NAMALWA (cell line): ENCODE measurements at places on chromosomes 16 and 17.

DNA sequence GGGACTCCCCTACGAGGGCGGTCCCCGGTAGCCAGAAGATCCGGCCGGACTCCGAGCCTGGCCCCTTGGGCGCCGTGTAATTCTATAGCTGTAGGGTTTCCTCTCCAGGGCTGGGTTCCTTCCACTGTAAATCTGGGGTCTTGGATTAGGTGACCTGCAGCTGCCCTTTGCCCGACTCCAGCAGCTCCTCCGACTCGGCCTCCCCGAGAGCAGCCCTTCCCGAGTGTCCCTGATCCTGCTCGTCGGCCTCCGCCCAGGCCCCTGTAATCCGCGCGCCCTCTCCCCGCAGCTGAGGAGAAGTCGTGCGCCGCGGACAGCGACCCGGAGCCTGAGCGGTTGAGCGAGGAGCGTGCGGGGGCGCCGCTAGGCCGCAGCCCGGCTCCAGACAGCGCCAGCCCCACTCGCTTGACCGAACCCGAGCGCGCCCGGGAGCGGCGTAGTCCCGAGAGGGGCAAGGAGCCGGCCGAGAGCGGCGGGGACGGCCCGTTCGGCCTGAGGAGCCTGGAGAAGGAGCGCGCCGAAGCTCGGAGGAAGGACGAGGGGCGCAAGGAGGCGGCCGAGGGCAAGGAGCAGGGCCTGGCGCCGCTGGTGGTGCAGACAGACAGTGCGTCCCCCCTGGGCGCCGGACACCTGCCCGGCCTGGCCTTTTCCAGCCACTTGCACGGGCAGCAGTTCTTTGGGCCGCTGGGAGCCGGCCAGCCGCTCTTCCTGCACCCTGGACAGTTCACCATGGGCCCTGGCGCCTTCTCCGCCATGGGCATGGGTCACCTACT, 5.5 kb downstream of the TBX2 start:
- DNase-seq: no peak

DNA sequence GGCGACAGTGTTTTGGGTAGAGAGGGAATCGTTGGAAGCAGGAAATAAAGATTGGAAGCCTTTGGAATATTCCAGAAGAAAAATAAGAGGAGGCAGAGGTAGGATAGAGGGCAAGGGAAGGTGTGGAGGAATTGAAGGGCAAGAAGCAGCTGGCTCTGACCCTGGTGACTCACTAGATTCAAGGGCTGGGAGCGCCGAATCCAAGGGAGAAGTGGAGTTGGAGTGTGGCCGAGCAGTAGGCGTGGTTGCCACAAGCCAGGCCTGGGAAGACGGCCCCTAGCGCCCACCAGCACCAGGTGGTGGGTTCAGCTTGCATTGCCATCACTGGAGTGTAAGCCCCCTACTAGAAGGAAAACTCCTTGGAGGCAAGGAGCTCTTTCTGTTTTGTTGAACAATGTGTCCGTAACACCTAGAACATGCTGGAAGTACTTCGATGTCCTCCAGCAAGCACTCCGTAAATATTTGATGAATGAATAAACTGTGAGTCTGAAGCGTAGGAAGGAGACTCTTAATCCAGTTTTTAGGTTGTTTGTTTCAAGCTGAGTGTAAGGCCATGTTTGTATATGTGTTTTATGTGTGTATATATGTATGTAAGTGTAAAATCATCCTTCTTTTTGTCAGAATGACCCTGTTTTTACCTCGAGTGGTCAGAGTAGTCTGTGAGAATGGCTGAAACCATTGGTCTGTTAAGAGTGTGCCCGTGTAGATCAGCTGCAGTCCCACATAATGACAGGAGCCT, 139.5 kb downstream of the CMIP start:
- DNase-seq: no peak

DNA sequence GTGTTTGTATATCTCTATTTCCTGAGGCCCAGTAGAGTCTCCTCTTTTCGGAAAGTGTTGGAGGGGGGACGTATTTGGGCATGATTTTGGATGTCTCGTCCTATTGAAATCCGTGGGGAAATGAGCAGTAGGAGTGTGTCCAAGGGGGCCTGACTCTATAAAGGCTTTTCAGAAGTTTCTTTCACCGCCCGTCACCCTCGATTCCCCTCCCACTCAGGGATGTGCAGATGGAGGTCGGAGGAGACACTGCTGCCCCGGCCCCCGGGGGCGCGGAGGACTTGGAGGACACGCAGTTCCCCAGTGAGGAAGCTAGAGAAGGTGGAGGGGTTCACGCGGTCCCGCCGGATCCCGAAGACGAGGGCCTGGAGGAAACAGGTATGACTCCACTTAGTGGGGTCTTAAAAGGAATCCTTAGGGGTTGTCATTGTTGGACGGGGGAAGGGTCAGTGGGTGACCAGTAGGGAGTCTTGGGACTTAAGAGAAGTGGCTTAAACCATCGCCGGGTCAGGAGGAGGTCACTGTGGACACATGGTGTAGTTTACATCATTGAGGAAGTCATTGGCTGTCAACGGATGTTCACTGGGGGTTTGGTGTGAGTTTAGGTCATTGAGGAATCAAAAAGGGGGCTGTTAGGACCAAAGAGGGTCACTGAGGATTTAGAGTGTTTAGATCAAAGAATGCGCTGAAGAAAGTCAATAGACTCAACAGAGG, 424 bp downstream of the MON1B start:
- DNase-seq: peak; percentile 57

DNA sequence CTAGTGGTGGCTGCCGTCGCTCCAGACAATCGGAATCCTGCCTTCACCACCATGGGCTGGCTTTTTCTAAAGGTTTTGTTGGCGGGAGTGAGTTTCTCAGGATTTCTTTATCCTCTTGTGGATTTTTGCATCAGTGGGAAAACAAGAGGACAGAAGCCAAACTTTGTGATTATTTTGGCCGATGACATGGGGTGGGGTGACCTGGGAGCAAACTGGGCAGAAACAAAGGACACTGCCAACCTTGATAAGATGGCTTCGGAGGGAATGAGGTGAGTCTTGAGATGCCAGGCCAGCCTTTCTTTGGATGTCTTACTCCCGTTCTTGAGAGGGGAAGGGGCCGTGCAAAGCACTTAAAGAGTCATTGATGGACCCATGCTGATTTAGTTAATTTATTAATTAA, 16.1 kb downstream of the ARSG start:
- DNase-seq: no peak

DNA sequence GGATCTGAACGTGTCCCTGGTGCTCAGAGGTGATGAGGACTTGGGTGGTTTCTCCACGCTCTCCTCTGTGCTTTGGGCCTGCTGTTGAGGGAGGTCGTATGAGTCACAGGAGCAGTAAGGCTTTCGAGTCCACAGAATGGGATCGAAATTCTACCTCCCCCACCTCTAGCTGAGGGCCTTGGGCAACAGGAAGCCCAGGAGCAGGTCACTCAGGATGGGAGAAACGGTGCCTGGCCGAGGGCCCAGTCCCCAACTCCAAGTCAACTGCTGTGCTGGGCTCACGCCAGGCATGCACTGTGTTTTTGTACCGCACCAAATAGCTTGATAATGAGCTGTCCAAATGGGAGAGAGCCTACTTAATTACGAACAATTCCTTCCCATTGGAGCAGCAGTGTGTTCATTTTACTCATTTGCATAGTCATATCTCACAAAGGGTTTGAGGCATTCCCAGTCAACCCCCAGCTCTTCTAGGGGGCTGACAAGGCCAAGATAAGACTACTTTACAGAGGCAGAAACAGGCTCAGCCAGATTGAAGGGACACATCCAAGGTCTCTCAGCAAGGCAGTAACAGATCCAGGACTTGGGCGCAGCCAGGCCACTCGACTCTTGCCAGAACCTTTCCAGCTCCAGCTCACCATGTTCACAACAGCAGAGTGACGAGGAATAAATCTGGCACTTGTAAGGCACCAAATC, 53.6 kb downstream of the WNT3 start:
- no peak for DNase-seq
